Ovary (tissue), 10 donors: ENCODE measurements at places on chromosomes 3 and 15. TPM values are rescaled to one million over a fixed set of nuclear protein-coding genes. Genes with fewer than 3 reads are reported as not detected.

DNA sequence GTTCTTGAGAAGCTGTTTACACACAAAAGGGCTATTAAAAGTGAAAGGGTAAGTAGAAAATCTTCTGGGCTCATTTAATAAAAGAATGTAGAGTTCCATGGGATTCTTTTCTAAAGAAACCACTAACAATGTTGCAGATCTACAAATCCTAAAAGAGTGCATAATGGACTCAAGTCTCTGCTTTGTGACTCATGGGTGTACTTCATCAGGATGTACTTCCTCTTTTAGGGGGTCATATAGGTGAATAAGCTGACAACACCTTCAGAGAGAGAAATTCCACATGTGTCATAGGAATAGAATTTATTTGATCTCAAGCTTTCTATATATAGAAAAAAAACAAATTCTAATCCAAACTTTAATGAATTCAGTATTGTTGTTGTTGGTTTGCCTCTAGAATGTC lies 355.5 kb downstream of the TIGIT start:
- no peak for DNase-seq

GRCh38 chr15:93063262-93063671 lies 25.7 kb downstream of the RGMA start:
- DNase-seq, result no peak

- no peak for DNase-seq
Measured at GRCh38 chr3:72127844-72128243, 342.9 kb upstream of the PROK2 start.

The TUSC2 gene
- 25.8 TPM for total RNA-seq

DNA sequence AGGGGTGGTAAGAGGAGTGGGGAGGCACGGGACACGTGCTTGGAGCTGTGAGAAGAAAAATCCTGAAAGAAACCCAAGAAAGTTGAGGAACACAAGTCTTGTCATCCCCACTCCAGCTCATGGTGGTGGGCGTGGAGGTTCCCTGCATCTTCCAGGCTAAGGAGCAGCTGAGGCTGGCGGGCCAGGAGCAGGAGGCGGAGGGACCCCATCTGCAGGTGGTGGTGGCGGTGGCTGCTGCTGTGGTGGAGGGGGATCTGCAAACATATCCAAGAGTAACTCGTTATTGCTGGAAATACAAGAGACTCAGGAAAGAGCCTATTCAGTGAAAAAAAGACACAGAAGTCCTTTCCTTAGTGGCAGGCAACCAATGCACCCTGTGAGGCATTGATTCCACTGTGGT lies 9.4 kb upstream of the CSPG5 start:
- no peak for DNase-seq

DNA sequence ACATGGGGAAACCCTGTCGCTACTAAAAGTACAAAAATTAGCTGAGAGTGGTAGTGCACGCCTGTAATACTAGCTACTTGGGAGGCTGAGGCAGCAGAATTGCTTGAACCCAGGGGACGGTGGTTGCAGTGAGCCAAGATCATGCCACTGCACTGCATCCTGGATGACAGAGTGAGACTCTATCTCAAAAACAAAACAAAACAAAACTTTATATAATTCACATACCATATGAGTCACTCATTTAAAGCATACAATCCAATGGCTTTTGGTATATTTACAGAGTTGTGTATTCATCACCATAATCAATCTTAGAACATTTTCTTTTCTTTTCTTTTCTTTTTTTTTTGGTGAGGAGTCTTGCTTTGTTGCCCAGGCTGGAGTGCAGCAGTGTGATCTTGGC lies 8.7 kb downstream of the PXK start:
- no peak for DNase-seq

DNA sequence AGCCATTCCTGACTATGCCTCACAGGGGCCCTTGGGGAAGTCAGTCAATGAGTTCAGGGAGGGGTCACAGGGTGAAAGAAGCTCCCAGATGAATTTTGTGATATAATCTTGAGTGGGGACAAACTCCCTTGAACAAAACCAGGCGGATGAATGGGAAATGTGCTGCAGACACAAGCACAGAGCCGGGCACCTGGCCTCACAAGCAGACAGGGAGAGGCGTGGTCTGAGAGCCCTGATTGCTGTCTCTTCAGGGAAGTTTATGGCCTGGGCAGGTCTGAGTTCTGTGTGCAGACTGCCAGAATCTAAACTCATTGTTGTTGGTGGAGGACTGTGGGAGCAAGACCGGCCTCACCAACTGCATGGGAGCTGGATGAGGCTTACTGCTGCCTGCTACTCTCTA lies 591.8 kb downstream of the EPHA3 start:
- DNase-seq, result no peak

DNA sequence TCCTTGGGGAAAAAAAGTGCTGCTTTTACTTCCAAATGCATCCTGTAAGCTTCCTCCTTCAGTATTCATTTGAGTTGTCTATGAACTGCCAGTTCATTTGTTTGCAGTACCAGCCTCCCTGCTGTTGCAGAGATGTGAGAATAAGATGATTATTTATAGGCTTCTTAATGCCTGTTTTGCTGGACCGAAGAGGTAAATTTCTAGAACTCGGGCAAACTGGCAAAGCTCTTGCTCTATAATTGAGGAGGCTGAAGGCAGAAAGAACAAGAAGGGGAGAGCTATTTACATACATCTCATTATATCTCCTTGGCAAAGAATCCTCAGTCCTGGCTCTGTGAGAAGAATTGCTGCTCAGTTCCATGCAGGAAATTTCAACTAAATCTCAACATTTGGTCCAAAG lies 790.4 kb downstream of the GRM7 start:
- no peak for DNase-seq

DNA sequence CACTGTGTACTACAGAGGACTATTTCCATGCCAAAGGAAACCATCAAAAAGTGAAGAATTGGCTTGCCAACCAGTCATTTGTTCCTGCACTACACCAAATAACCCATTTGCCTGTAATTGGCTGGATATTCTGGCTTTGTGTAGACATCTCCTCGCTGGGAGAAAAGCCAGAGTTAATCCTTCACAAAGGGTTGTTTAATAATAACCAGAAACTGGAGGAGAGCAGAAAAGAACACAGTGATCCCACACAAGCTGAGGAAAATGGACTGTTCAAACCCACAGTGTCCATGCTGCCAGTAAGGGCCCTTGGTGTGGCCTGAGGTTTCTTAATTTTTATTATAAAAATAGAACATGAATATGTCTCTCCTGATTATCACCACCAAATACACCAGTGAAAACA lies 294.0 kb downstream of the RORA start:
- DNase-seq, result no peak

GRCh38 chr3:53130179-53131061 lies at the start of gene RFT1:
Gene RFT1 (minus strand): TSS chr3:53130435. CDS start chr3:53130400, 35 bp downstream.
- DNase-seq, result peak; percentile 99

DNA sequence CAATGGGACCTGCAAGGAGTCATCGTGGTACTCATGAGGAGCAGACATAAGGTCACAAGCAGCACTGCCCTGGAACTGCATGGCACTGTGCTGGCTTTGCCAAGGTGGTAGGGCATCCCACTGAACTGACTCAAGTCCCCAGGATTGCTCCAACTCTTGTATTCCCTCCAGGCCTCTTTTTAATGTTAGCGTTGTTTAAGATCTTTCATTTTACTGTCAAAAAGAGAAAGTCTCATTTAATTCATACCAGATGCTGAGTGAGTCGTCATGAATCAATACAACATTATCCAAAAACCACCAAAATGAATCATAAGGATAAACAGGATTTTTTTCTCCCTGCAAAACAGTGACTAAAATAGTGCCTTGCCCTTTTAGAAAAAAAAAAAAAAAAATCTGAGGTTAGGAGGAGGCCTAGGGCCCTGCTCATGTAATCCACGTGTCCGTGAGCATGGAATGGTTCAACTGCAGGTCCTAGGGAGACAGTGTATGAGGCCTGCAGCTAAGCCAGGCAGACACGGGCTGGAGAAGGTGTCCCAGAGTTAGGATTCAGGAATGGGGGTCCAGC lies 36.7 kb upstream of the BLM start:
- DNase-seq, result no peak

GRCh38 chr3:181773921-181774320 lies 62.2 kb downstream of the SOX2 start:
- no peak for DNase-seq

- no peak for DNase-seq
Measured at GRCh38 chr3:154085071-154085470, 36.1 kb upstream of the ARHGEF26 start.

DNA sequence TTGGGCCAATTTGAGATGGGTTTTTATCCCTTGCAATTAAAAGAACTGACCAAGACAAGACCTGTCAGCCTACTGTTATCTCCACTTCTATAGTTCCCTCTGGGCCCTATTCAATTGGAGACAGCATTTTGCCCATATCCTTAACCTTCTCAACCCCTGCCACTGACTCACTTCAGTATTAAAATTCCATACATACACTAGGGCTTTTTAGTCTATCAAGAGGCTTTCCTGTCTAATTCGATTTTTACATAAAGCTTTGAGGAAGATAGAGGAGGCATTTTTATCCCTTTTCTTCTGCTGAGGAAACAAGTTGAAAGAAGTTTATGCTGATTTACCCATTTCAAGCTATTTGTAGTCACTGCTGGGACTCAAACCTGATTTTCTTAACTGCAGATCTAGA lies 51.1 kb downstream of the GTF2E1 start:
- no peak for DNase-seq

The IGF2BP2 gene
- total RNA-seq, result 16.6 TPM

GRCh38 chr3:45975686-45976085 lies 19.9 kb downstream of the FYCO1 start:
- no peak for DNase-seq

GRCh38 chr15:46848704-46849103 lies 868.6 kb upstream of the SEMA6D start:
- no peak for DNase-seq

DNA sequence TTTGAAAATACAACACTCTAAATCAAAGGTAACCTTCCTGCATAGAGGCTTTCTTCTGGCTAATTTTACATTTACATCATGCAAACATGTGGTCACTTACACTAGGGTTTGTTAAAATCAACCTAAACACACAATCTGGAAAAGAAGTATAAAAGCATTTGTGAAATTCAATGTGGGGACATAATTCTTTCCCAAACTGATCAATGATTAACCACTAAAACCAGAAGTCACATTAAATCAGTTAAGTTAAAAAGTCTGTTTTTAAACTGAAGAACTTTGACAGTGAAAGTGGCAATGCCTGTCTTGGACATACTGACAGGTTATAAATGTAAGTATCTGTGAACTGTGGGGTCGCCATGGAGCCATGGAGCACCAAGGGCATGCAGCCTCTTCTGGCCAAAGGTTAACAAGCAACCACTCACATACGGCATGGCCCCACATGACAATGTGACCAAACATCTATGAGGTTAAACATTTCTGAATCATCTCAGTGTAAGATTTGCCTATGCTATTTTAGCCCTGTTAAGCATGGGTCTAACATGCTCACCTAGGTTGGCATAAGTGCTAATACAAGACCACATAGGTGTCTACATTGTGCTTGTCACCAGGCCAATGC lies 278.2 kb downstream of the CTNNB1 start:
- DNase-seq, result no peak

DNA sequence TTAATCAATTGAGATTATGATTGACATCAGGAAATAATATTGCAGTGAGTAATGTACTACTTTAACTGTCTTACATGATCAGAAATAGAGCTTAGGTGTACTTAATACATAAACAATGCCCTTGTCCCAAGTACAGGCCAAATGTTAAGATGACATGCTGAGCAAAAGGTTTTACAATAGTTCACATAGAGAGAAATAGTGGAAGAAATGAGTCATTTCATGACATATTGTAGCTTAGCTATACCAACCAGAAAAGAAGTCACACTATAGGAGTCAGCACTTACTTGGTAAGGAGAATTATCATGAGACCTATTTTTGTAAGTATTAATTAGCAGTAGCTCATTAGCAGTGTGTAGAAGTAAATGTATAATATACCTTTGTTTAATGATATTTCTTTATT lies 96.4 kb upstream of the NANOGP8 start:
- DNase-seq, result no peak

The PDCD10 gene
- 27.0 TPM for total RNA-seq

DNA sequence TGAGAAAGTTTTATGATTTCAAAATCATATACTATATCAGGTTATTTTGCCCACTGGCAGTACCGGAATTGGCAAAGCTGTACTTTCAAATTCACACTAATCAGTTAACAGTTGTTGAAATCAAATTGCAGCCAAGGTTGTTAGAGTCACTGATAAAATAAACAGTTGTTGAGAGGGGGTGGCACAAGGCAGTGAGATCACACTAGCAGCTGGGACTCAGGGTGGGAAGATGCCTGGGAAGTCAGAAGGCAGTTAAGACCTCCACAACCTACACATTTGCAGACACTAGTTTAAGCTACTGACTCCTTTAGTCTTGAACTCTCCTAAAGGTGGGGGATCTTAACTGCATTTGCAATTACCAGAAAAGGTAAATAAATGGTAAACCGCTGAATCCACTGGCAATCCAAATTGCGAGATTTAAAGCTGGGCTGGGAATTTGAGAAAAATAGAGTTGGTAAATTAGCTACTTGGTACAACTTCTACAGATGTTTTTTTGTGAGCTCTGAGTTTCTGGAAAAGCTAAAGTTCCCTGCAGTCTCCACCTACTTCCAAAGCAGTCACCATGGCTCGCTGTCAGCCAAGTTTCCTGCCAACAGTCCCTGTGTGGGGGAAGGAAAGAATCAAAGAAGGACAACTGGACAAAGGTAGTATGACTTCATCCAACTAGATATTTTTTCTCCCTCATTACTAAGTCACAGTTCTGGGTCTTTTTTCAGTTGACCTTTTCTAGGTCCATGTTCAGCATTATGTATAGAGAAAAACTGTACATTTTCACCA lies 105.7 kb downstream of the ZNF385D start:
- peak; percentile 16 for DNase-seq

DNA sequence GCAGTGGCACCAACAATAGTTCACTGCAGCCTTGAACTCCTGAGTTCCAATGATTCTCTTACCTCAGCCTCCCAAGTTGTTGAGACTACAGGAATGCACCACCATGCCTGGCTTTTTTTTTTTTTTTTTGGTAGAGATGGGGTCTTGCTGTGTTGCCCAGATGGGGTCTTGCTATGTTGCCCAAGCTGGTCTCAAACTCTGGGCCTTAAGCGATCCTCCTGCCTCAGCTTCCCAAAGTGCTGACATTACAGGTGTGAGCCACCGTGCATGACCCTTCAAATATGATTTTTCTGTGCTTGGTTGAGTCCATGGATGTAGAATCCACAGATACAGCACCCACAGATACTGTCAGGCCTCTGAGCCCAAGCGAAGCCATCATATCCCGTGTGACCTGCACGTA lies 30.2 kb upstream of the IDH2 start:
- no peak for DNase-seq

The CEMIP gene
- total RNA-seq, result 12.3 TPM

- no peak for DNase-seq
Measured at GRCh38 chr3:69095636-69096035, 10.9 kb downstream of the ARL6IP5 start.

The SLC22A13 gene
- 0.46 TPM for total RNA-seq

- no peak for DNase-seq
Measured at GRCh38 chr3:188082450-188082849, 71.5 kb upstream of the LPP start.

DNA sequence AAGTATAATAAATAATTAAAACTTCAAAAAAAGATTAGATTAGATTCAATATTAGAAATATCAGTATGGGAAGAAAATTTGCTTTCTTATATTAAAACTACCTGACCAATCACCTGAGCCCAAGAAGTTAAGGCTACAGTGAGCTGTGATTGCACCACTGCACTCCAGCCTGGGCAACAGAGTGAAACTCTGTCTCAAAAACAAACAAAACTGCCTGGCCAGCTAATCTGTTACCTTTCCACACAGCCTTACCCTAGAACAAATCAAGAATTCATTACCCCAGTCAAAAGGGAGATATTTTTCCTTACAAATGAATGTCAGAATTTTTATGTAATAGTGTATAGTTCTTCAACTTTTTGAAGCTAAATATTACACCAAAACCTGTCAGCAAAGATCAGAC lies 117.0 kb upstream of the MANF start:
- no peak for DNase-seq
